NCI-H146 (cell line): ENCODE measurements at places on chromosomes 2 and 18.

DNA sequence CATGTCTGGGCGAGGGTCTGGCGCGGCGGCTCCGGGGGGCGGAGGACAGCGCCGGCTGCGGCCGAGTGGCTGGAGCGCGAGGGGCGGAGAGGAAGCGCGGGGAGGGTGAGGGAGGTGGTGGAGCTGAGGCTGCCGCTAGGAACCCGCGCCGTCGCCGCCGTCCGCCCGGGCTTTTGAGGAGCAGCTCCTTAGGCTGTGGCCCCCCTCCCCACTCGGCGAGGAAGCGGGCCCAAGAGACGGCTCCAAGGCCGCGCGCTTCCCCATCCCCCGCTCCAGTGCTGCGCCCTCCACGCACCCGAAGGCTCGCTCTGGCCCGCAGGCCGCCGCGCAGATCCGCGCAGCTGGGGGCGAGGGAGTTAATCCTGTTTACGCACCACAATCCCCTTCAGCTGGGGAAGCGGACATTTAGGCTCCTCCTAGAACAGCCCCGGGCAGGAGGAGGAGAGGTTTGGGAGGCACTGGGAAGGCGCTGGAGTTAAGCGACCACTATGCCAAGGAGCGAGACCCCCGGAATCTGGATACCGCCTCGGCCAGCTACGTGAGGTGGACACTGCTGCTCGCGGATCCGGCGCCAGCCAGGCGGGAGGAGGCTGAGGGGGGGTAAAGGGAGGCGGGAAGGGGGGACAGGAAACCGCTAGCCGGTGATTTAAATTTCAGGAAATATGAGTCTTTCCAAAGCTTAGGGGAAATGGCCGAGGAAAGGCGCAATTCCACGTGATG, at the start of gene CNRIP1:
Gene CNRIP1 (minus strand): TSS at position 552 of the 720 bp plus-strand sequence. CDS start 549 bp downstream, at position 3.
- DNase-seq = peak; percentile 82

GRCh38 chr18:10946058-10946457, 203.3 kb downstream of the PIEZO2 start:
- no peak for DNase-seq

GRCh38 chr2:19667085-19667484, 234.7 kb downstream of the TTC32 start:
- DNase-seq = peak; percentile 27

- no peak for DNase-seq
These were observed 186.9 kb upstream of the PXDN start for GRCh38 chr2:1931003-1931914.

DNA sequence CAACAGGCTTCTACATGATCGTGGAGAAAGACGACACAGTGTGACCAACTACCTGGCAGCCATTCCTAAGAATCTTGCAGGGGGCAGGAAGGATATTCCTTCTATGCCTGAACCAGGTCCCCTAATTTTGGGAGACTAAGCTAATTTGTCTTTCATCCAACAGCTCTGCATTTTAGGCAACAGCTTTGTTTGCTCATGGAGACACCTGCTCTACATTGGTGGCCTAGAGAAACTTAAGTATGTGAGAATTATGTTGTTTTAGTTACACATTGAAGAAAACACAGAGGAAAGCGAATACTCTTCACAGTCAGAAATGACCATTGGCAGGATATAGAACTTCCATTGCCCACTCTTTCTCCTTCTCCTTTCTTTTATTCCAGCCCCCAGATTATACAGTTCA, 75.2 kb downstream of the ASXL3 start:
- DNase-seq = no peak

- no peak for DNase-seq
These were observed 1518.3 kb downstream of the RPIA start for GRCh38 chr2:90209806-90210205.

GRCh38 chr2:3597567-3597966, 2.7 kb downstream of the COLEC11 start:
- DNase-seq = no peak

GRCh38 chr2:179273461-179273962, 8.9 kb upstream of the SESTD1 start:
- peak; percentile 65 for DNase-seq

- DNase-seq = no peak
These were observed 22.5 kb downstream of the CYRIA start for GRCh38 chr2:16643099-16643498.

GRCh38 chr2:62303788-62304187, 107.9 kb downstream of the B3GNT2 start:
- DNase-seq = no peak

GRCh38 chr2:84854850-84855249, 26.0 kb downstream of the TRABD2A start:
- DNase-seq = no peak

GRCh38 chr2:133633881-133634409, 65.7 kb upstream of the NCKAP5 start:
- DNase-seq = no peak

GRCh38 chr2:73107211-73107926, 5.4 kb downstream of the RAB11FIP5 start:
- no peak for DNase-seq

GRCh38 chr2:12068796-12069538, 322.5 kb downstream of the LPIN1 start:
- DNase-seq = no peak

- DNase-seq = peak; percentile 91
These were observed 7.4 kb downstream of the LCT start for GRCh38 chr2:135829378-135830135.

- no peak for DNase-seq
These were observed 592.3 kb downstream of the THSD7B start for GRCh38 chr2:137357634-137358033.

GRCh38 chr2:128304715-128305554, 13.7 kb downstream of the HS6ST1 start:
- DNase-seq = peak; percentile 69

GRCh38 chr2:52117299-52117698, 1085.4 kb upstream of the NRXN1 start:
- DNase-seq = no peak

GRCh38 chr2:164903204-164903603, 52.1 kb downstream of the SLC38A11 start:
- no peak for DNase-seq

DNA sequence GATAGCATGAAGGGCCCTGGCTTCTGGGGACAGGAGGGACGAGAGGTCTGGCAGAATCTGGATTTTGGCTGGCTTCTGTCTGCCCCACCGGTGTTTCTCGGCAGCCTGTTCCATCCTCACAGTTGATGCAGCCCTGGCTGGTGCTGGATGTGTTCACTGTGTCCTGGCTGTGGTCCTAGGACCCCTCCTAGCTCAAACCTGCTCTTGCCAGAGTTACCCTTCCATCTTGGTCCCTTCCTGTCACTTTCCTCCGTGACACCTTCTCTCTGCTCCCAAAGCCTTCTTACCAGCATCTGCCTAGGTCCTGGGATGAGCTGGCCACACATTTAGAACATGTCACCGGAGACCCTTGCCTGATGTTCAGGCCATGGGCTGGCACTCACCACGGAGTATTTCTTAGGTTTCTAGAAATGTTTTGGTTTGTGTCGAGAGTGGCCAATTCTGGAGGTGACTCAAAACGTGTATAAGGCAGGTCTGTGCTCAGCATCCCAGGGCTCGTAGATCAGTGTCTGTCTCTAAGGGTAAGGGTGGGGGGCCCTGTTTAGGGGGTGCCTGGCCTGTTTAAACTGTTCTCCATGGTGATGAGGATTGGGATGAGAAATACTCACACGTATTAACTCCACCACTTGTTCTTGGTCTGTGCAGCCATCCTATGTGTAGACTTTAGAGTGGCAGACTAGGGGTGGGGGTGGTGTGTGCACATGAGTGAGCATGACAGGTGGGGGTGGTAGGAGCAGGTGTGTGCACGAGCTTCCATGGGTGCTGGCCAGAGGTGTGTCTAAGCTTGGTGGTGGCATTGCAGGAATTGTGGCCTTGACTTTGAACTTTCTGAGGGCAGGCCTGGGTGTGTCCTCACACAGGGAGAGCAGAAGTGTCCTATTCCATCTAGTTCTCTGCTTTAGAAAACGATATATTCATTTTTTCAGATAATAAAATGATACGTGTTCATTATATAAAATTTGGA, 162.7 kb downstream of the DYSF start:
- no peak for DNase-seq

GRCh38 chr2:111053266-111053665, 67.4 kb upstream of the BCL2L11 start:
- no peak for DNase-seq

DNA sequence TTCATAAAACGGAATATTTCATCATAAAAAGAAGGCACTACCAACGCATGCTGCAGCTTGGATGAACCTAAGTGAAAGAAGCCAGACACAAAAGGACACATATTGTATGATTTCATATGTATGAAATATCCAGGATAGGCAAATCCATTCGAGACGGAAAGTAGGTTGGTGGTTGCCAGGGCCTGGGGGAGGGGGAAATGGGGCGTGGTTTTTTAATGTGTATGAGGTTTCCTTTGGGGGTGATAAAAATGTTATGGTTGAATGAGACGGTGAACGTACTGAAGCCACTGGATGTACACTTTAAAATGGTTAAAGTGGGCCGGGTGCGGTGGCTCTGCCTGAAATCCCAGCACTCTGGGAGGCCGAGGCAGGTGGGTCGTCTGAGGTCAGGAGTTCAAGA, 20.0 kb upstream of the SPATA3 start:
- DNase-seq = no peak
